ENCODE measurements at places on chromosomes 3 and 15.
A peak's percentile ranks its signal among the peaks of the same experiment; 100 is the strongest.

DNA sequence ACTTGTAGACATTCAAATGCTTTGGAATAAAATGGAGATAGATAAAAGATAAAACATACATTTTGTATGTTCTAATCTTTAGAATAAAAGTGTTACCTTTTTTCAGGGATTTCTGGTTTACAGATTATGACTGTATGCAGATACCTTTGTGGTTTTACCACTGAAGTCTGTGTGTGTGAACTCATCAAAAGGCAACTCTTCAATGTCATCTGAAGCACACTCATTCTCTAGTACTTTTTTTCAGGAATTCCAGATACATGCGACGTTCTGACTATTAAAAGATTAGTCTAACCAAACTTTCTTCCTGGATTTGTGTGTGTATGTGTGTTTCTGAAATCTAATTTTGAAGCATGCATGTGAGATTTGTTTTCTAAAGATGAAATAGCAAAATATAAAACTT, 188.6 kb downstream of the NLGN1 start:
- DNase-seq = peak; percentile 12

GRCh38 chr15:25850154-25851111, 12.7 kb downstream of the ATP10A start:
- DNase-seq = peak; percentile 88

DNA sequence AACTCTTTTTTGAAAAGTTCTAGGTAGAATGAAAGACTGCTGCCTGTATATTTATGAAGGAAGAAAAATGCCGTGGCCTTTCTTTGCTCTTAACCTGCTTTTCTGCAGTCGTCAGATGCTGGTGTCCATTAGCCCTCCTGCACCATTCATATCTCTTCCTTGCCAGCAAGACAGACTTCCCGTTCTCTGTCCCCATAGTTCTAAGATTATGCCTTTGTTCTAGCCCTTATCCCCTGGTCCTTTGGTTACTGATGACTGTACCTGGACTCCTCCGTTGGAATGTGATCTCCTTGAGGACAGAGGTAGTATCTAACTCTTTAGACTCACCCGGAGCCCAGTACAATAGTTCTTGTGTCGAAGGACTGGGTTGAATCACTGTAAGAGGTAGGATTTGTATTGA, 16.8 kb downstream of the ABHD17C start:
- no peak for DNase-seq

DNA sequence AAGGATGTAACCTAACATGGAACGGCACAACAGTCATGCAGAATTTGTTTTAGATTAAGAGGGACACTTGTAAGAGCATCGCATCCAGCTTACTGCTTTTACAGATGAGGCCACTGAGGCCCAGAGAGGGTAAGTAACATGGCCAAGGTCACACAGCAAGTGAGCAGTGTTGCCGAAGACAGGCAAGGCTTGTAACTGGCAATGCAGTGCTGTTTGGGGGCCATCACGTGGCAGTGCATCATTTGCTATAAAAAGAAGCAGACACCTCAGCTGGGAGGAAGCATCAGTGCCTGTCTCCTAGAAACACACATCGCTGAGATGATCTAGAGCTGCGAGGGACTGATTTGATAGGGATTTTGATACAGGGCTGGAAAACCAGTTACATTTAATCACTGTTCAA, 108.2 kb upstream of the PROK2 start:
- no peak for DNase-seq

- DNase-seq = no peak
Measured at GRCh38 chr3:34109846-34110245, 311.4 kb downstream of the PDCD6IP start.

DNA sequence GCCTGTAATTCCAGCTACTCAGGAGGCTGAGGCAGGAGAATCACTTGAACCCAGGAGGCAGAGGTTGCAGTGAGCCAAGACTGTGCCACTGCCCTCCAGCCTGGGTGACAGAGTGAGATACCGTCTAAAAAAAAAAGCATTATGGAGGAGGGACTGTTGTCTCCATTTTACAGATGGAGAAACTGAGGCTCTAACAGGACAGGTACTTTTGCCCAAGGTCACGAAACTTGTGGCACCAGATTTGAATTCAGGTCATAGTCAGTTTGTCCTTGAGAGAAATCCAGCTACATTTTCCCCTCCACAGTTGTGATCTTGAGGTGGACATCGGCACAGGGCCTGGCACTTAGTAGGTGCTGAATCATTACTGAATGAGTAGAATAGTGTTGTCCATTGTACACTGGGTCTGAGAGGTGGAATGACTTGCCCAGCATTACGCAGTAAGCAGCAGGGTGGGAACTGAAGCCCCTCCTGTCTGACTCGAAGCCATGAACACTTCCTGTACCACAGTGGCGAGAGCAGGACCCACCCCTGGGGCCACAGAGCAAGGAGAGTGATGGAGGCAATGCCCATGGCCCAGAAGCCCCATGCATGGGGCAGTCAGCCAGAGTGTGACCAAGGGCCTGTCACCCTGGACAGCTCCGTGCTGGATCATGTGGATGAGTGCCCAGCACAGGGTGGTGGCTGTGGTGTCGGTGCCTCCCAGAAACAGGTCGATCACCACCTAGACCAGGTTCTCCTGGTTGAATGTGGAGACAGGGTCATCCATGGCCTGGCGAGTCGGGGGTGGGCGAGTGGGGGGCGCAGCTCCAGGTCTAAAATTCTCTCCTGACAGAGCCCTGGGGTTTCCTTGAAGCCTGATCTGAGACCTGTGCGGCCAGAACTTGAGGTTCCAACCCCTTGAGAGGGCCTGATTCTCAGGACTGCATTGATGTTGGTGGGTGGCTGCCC, 20.4 kb upstream of the PARL start:
- DNase-seq = no peak
